Stimulated activated CD4-positive, alpha-beta T cell treated with anti-CD3 and anti-CD28 coated beads, Interleukin-4, amount 100 ng/mL, for 4 hours (primary cell): ENCODE measurements at places on chromosomes 16 and 17.

GRCh38 chr16:68395167-68395786 lies 53.0 kb downstream of the SMPD3 start:
- no peak for DNase-seq

GRCh38 chr17:48310748-48311213 lies 119.2 kb downstream of the SKAP1 start:
- DNase-seq, result no peak

DNA sequence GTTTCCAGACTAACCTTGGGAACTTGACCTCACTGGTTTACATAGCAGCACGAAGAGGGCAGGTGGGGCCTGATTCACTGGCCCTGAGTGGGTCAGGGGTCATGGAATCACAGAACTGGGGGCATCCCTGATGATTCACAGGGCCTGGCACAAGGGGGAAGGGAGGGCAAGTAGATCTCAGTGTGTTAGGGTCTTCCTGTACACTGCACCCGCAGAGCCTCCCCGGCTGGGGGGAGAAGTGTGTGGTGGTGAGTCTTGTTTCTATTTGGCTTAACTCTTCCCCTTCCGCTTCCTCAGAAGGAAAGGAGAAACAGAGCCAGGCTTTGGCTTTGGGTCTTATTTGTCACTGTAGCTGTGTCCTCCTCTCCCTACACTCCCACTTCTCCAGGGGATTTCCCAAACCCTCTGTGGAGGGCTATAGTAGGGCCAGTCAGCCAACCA lies 3.7 kb downstream of the STARD3 start:
- no peak for DNase-seq

GRCh38 chr16:48946686-48947370 lies 334.8 kb downstream of the CBLN1 start:
- no peak for DNase-seq

DNA sequence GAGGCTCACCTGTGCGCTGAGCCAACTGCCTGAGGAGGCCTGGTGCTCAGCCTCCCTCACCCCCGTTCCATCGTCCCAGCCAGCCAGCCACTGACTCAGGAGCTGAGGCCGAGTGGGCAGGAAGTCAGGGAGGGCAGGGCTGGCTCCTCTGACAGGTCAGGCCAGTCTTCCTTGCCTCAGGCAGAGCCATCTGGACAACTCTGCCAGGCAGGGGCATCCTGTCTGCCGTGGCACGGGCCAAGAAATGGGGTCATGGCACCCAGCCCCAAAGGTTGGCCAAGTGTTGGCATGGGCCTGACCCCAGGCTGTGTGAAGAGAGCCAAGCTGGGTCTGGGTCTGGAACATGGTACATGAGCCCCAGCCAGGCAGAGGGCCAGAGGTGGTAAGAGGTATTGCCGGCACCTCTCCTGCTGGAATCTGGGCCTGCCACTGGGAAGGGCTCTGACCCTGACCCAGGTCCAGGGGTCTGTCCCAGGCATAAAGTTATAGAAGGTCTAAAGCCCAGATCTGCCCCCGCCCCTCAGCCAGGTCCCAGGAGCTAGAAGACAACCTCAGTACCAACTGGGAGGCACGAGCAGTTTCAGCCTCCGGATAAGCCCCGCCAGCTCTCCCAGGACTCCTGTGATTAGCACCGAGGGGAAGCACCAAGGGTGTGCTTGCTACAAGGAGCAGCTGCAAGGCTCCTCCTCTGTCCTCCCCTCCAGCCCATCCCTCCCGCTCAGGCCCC lies 2.5 kb upstream of the VASN start:
- DNase-seq, result no peak

DNA sequence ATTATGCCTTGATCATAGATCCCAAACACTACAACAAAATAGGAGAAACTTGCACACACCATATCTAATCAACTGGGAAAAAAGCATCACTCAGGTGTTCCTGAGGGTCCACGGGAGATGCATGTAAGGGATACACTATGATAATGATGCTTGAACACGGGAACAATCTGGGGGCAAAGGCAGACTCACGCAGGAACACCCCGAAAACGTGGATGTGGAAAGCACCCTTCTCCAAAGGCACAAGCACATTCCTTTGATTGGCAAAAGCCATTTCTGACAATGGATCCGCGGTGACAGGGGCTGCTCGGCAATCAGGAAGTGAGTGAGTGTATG lies 1.3 kb downstream of the ZNF652 start:
- no peak for DNase-seq

- no peak for DNase-seq
Observed at GRCh38 chr16:12703935-12704334, 99.8 kb downstream of the CPPED1 start.

GRCh38 chr17:57834146-57834741 lies 15.6 kb downstream of the MRPS23 start:
- DNase-seq, result no peak

DNA sequence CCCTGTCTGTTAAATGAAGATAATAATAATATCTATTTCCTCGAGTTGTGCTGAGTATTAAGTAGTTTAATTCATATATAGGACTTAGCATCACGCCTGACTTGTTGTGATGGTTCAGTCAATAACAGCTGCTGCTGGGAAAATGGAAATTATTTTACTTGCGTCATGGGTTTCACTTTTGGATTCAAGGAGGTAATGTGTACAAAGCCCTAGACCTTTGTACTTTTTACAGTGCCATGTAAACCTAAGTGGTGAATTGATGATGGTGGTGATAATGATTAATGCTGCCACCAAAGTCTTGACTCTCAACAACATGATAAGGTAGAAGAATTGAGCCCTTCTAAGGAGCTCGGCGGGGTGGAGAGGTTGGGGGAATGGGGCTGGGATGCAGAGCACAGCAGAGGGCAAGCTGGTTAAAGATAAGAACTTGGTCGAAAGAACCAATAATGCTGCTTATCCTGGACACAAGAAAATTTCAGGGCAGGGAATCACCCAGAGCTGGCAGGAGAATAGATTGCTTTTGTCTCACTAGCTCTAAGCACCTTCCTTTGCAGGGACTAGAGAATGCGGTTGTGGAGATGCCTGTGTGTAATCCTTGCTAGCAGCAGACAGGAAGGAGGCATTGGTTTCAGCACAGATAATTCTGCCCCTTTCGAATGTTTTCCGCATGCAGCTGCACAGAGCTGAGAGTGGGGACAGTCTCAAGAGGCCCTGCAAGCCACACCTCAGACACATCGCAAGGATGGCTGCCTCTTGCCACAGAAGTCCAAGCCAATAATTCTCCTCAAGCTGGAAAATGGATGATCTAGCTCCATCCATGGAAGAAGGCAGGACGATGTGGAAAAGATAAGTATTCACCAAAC lies 187.1 kb downstream of the TMEM114 start:
- DNase-seq, result no peak

GRCh38 chr16:26992666-26993349 lies 73.9 kb upstream of the C16orf82 start:
- no peak for DNase-seq

GRCh38 chr16:85845266-85845665 lies 45.8 kb downstream of the COX4I1 start:
- no peak for DNase-seq

DNA sequence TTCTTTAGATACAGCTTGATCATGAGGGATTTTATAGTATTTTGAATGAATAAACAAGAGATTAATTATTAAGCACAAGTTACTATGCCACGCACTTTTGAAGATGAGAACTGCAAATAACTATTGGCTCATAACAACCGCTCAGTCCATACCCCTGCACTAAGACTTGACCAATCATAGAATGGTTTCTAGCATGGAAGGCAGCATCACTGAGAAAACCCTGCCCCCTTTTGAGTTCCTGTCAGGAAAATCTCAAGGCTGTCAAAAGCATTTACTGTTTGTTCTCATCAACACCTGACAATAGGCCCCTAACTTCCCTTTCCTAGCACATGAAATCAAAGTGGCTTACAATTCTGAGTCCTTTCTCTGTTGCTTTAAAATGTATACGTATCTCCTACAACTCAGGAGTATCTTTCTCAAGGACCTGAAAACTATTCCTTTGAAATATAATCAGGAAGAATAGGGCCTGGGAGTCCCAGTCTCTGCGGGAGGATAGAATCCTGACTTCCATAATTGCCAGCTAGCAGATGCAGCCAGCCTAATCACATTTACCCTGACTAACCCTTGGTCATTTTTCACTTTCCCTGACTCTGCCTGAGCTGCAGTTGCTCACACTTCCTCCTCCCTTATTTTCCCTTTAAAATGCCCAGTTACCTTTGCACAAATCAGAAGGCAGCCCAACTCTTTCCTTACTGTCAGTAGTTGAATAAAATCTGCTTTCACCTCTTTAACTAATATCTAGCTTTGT lies 9.1 kb upstream of the MMD start:
- DNase-seq, result no peak

DNA sequence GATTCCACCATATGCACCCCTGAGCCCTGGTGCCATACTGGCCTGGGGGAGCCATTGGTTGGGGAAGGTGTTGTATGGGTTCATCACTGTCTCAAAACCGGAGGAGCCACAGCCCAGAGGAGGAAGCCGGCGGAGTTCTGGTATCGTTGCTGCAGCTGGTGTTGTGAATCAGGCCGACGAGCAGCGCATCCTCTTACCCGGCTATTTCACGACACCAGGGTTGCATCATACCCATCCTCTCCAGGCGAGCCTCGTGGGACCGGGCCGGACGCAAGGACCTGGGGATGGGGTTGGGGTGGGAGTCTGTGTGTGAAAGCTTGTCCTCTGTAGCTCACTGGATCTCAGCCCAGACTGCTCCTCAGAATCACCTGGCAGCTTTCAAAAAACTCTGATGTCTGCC lies 6.6 kb upstream of the SLC12A3 start:
- DNase-seq, result no peak

- DNase-seq, result no peak
Observed at GRCh38 chr17:33171931-33172330, 121.2 kb downstream of the ASIC2 start.

DNA sequence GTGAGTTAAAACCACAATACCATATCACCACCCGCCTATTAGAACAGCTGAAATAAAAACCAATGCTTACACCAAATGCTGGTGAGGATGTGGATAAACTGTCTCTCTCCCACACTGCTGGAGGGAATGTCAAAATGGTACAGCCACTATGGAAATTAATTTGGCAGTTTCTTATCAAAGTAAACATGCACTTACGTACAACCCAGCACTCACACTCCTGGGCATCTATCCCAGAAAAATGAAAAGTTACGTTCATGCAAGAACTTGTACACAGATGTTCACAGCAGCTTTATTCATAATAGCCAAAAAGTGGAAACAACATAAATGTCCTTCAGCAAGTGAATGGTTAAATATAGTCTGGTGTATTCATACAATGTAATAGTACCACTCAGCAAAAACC lies 173.2 kb upstream of the MYOCD start:
- no peak for DNase-seq

GRCh38 chr16:47727131-47727530 lies 266.0 kb downstream of the PHKB start:
- no peak for DNase-seq

DNA sequence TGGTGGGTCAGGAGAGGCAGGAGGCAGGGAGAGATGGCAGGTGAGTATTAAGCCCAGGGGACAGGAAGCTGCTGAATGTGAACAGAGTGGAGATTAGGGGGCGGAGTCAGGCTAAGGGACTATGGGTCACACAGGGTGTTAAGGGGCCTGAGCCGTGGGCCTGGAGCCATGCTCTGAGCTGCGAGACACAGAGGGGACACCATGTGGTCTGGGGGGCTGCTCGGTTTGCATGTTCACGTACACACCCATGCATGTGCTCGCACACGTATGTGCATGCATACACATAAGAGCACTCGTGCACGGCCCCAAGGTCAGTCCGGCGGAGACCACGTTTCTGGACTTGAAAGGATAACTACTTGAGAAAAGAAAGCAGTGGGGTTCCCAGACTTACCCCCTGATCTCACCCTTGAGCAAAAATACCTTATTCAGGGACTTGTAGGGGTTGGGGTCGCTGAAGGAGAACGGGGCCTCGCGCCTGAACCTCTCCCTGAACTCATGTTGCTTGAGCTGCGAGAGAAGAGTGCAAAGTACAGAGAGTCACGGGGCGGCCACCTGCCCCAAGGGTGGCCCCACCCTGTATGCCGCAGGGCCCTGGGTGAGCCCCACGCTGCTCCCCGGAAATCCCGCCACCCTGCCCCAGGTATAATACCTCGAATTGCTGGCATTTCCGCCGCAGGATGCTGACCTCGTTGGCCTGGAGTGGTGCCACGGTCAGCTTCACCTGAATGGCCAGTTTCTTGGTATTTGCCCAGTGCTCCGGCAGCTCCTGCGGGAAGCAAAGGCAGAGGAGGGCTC lies 50.8 kb downstream of the DNAH17 start:
- no peak for DNase-seq

DNA sequence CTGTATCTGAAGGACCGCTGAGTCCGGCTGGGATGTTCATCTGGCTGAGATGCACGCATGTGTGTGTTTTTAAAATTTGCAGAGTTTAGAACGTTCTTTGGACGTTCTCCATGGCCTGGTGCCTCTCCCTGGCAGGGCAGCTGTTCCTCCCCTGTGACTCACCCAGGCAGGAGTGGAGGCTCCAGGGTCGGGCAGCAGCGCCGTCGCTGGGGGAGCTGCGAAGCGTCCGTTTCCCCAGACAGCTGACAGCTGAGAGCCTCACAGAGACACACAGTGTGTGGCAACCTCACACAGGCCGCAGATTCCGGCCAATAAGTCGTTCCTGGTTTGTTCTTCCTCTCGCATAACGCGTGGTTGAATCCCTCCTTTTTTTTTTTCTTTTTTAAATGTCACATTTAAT lies 80.6 kb downstream of the OR1D5 start:
- no peak for DNase-seq

DNA sequence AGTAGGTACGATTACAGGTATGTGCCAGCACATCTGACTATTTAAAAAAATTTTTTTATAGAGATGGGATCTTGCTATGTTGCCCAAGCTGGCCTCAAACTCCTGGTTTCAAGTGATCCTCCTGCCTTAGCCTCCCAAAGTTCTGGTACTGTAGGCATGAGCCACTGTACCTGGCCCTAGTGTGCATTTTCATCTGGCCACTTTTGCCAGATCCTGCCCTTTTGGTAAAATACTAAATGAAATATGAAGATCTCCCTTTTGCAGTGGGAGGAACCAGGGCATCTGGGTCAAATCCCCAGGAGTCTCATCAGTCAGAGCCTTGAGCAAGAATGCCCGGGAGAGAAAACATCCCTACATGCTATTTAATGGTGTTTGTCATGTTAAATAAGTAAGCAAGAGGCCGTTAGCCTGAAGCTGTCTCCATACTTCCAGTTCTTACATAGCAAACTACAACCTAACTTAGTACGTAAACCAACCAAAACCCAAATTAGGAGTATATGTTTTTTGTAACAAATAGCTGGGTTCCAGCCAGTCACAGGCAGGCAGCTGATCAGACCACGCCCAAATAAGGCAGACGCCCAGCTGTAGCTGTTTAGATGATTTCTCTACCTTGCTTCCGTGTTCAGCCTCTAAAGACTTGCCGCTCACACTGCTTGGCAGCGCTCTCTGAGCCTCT lies 46.5 kb upstream of the CLEC18A start:
- no peak for DNase-seq
